ENCODE measurements at places on chromosomes 5 and 9.

GRCh38 chr5:81228084-81228483 is 5.0 kb upstream of the CKMT2 start:
- DNase-seq = no peak

GRCh38 chr5:144794922-144795321 is 624.2 kb downstream of the KCTD16 start:
- DNase-seq = no peak

DNA sequence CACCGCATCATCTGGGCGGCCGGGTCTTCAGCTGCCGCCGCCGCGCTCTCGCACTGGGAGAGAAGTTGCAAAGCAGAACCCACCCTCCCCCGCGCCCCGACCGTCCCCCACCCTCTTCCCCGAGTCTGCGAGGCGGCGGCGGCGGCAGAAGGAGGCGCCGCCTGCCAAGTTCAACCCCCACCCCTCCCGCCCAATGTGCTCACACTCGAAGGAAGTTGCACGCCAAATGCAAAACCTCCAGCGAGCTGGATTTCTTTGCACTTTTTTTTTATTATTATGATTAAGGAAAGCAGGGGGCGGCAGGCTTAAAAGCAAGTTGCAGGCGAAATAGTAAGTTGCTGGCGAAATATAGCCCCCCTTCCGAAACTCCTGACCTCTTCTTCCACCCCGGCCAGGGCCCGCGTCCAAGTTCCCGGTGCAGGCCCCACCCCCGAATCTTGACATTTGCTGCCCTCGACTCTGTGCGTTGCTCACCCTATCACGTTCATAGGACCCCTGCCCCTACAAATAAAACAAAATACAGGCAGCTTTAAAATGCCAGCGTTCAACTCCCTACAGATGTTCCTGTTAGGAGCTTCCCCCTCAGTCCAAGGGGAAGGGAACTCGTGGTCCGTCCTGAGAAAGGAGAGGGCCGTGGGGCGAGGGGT is 1.1 kb upstream of the NR3C1 start:
- no peak for DNase-seq

- DNase-seq = no peak
Measured at GRCh38 chr5:41414598-41414997, 95.8 kb downstream of the PLCXD3 start.

GRCh38 chr5:130092991-130093390 is 188.7 kb downstream of the CHSY3 start:
- no peak for DNase-seq

DNA sequence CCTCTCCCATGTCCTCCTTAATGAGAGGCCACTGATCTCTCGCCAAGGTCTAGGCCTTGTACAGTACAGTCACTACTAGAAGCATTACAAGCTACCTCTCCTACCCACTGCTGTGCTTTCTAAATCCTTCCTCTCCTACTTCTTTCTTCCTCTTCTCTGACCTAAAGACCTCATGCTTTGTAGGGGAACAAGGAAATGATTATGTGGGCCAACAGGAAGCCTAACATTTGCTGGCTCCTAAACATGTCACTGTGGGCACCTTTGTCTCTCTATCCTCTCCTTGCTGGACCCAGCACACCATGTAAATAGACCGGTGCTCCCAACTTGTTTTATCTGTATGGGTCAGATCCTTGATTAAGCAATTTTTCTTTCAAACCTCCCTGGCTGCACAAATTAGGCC is 16.7 kb downstream of the SLC28A3 start:
- DNase-seq = no peak

DNA sequence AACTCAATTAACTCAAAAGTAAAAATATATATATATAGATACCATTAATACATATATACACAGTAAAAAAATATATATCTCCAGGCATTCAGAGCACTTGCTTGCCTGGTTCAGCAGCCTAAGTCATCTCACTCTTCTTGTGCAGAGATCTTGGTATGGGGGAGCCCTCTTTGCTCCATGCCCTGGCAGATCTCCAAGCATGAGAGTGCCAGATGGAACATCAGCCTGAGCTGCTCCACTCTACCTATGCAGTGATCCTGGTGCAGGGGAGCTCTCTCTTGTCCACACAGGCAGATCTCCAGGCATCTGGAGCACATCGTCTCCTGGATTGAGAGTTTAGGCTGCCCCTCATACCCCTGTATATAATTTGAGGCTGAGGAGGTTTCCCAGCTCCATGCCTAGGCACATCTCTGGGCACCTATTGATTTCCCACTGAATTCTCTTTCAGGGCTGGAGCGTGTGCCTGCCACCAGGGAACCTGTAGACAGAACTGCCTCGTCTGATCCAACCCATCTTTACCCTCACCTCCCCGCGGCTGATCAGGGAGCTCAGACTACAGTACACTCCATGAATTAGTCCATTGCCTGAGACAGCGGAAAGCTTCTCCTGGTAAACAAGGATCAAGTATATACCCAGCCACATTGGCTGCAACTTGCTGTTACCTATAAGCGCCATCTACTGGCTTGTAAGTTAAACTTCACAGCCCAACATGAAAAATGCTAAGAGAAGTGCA is 342.4 kb upstream of the GRIA1 start:
- DNase-seq = no peak

GRCh38 chr5:136094913-136095641 is 37.6 kb upstream of the SMAD5 start:
- no peak for DNase-seq

DNA sequence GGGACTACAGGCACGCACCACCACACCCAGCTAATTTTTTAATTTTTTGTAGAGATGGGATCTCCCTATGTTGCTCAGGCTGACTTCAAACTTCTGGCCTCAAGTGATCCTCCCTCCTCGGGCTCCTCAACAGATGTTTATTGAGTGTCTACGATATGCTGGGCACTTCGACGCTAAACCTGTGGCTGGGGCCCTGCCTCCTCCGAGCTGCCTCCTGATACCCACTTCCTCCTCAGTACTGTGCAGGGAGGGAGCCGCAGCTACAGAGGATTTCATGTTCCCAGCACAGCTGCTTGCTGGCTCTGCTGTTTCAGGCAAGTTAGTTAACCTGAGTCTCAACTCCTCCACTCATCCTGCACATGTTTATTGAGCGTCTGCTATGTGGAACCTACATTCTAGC is 9.6 kb downstream of the AIF1L start:
- no peak for DNase-seq

DNA sequence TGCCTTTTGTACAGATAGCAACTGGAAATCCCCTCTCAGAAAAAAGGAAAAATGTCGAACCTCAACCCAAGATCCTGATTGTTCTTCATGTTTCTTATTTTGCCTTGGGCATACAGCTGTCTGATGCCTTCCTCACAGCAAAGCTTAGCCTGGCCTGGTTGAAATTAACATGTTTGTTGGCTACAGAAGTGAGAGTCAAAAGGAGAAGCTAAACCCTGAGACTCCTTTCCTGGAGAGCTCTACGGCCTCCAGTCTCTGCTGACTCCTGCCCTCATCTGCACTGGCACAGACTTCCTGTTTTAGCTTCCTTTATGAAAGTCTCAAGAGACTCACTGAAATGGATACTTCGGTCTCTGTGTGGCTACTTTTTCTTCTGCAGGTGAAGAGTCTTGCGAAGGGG is 186.7 kb downstream of the PARP8 start:
- DNase-seq = peak; percentile 60

DNA sequence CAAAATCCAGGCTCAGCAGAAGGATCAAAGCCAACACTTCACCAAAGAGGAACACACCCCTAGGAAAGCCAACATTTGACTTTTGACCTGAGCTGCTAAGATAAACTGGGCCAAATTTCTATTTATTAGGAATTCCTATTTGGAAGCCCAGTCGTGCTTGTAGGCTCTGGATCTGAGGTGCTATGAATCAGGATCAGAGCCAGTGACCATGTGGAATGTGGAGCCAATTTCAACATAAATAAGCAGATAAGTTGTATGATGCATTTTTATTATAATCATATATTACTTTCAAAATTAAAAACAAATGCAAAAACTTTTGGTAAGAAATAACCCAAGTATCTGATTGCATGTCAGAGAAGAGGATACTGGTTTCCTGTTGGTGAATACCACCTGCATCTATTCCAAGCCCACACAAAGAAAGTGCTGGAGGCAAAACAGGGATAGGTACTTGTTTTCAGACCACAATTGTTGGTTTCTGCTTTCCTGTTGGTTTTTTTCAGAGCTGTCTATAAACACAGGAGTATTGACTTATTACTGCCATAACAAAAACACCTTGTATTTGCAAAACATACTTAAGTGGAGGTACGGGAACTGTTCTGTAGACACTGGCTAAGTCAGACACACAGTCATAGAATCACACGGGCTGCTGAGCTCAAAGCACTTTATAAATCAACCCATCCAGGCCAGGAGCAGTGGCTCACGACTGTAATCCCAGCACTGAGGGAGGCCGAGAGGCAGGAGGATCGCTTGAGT is 52.8 kb downstream of the ARL15 start:
- no peak for DNase-seq

DNA sequence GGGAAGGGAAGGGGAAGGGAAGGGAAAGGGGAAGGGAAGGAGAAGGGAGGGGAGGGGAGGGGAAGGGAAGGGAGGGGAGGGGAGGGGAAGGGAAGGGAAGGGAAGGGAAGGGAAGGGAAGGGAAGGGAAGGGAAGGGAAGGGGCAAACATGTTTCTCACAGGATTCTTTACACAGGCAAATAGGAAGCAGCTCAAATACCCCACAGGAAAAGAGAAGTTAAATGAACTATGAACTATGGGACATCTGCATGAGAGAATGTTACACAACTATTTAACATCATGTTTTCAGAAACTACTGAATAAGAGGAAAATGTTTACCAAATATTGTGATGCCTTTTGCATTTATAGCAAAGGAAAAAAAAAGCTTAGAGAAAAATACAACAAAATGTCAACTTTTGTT is 125.4 kb upstream of the SLC30A5 start:
- DNase-seq = no peak

GRCh38 chr9:14300040-14300439 is 13.9 kb downstream of the NFIB start:
- no peak for DNase-seq

Measured in GM12878 (cell line).